ENCODE measurements at places on chromosomes 5 and 9. TPM values are rescaled to one million over a fixed set of nuclear protein-coding genes. Genes with fewer than 3 reads are reported as not detected.

DNA sequence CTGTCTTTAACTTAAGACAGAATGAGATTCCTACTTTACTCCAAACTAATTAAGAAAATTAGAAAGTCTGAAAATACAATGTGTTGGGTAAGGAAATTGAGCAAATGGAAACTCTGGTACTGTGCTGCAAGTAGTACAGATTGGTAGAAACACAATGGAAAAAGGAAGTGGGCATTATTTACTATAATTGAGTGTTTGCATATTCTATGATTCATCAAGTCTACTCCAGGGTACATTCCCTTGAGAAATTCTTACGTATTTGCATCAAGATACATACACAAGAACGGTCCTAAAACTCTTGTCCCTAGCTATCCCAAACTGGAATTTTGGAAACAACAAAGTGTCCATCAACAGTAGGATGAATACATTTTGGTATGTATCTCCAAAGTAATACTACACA lies 123.5 kb upstream of the TARS1 start:
- H3K4me3 ChIP-seq, result no peak overlapping the region
- no peaks in the 10 kb centered on the region for H3K4me1 ChIP-seq
- H3K27me3 ChIP-seq, result no peaks in the 10 kb centered on the region
- no peaks in the 10 kb centered on the region for H3K36me3 ChIP-seq

GRCh38 chr5:166695326-166695725 lies 1596.1 kb upstream of the WWC1 start:
- H3K36me3 ChIP-seq, result no peaks in the 10 kb centered on the region
- DNase-seq, result no peak
- no peak overlapping the region for H3K27ac ChIP-seq
- H3K4me3 ChIP-seq, result no peak overlapping the region
- no peaks in the 10 kb centered on the region for H3K4me1 ChIP-seq
- no peaks in the 10 kb centered on the region for H3K27me3 ChIP-seq

DNA sequence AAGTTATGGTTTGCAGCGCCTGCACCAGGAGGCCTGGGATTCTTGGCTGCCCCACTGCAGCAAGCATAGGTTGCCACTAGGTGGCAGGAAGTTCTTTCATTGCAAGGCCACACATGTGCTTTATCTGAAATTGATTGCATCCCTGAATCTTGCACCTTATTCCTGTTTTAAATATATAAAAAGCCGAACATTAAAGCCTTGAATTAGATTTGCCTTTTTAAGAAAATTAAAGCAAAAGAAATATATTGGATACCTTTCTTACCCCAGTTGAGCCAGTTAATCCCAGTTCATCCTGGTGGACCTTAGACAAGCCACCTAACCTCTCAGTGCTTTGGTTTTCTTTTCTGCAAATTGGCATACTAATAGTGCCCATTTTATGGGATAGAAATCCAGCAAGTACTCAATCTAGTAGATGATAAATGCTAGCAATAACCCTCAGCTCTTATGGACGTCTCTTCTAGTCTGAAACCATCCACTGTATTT lies 6.3 kb upstream of the TRMT10B start:
- H3K27me3 ChIP-seq, result no peaks in the 10 kb centered on the region
- H3K4me3 ChIP-seq, result no peak overlapping the region
- H3K36me3 ChIP-seq, result no peaks in the 10 kb centered on the region
- DNase-seq, result peak; percentile 30
- H3K27ac ChIP-seq, result no peak overlapping the region

GRCh38 chr9:126942399-126942798 lies 27.8 kb downstream of the RALGPS1 start:
- peaks cover 8% of the 10 kb centered on the region for H3K4me1 ChIP-seq
- H3K27ac ChIP-seq, result no peak overlapping the region

DNA sequence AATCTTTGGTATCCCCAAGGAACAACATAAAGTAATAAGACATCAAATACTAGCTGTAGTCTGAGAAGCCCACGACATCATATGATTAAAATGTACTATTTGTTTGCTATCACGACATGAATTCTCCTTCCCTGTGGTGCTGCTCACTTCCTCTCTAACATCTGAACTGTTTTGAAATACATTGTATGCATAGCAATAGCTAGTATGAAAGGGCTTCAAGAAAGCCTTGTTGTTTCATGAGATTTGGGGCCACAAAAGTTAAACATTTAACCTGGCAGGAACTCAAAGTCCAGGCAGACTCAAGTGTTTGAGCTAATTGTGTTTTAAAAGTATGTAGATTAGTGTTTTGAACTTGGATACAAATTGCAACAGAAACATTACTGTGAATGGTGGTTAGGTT lies 237.4 kb upstream of the PTGER4 start:
- H3K4me1 ChIP-seq, result peaks cover 5% of the 10 kb centered on the region
- H3K27me3 ChIP-seq, result no peaks in the 10 kb centered on the region
- H3K36me3 ChIP-seq, result no peaks in the 10 kb centered on the region
- DNase-seq, result no peak

Gene UBE2QL1
- 9.8 TPM for polyA plus RNA-seq

DNA sequence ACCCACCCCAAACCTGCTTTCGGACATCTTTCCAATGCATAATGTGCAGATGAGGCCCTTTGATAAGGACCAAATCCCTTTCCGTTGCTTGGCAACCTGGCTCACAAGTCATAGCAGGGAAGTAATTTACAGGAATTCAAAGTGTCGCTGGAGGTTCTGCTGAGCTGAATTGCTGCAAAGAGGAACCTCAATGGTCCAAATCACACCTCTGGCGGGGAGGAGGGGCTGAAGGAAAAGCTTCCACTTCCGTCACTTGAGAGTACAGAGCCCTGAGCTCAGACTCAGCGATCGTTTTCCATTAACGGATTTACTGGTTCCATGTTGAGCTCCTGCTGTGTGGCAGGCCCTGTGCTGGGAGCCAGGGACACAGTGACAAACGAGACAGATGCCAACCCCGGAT lies 99.3 kb downstream of the KCNIP1 start:
- no peak overlapping the region for H3K4me3 ChIP-seq
- no peaks in the 10 kb centered on the region for H3K27me3 ChIP-seq
- no peak overlapping the region for H3K27ac ChIP-seq
- no peak for DNase-seq

DNA sequence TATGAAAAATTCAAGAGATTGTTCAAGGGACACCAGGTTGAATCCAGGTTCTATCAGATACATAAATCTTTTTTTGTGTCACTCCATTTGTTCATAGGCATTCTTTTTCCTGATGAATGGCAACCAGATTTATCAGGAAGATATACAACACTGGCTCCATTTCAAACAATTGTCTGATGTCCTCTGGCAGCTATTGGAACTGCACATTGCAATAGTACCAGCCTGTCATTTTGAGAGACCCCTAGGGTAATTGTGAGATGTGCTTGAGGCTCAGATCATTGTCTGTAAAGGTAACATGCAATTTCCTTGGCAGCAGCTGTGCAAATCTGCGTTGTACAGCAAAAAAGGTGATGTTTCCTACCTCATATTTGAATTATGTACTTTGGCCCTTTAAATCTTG lies 25.9 kb downstream of the KCTD16 start:
- no peak for DNase-seq
- no peak overlapping the region for H3K27ac ChIP-seq
- H3K4me1 ChIP-seq, result no peaks in the 10 kb centered on the region
- H3K36me3 ChIP-seq, result no peaks in the 10 kb centered on the region
- no peaks in the 10 kb centered on the region for H3K27me3 ChIP-seq
- H3K4me3 ChIP-seq, result no peak overlapping the region

Gene ZNF618
- 0.59 TPM for polyA plus RNA-seq

DNA sequence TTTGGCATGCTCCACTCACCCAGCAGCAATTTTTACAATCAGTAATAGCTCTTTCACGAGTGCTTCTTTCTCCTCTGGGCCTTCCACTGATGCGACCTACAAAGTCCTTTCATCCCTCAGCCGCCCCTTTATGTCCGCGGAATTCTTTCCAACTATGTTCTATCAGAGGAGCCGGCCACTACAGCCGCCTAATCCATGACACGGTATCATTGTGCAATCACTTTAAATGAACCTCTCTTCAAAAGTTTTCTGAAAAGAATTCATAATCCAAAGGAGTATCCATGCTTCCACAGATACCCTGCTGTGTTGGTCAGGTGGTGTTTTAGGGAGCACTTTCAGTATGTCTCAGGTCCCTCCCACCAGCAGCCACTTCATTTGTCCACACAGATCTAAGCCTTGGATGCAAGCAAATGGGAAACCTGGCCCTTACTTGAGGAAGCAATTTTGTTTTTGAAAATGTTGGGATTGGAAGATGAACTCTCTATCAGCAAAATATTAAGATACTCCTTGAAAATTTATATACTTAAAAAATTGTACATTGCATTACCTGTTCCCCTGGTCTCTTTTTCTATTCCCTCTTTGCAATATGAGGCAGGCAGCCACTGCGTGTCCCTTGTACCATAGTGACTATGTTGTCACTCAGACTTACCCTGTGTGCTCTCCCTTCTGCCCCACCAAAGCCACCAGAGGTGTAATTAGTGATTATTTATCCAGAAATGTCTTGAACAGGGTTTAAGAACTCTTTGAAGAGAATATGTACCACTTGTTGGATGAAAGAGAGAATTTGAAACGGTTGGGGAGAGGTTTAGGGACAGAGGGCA lies 12.9 kb upstream of the MEF2C start:
- no peak for DNase-seq
- H3K4me1 ChIP-seq, result peaks cover 19% of the 10 kb centered on the region
- H3K36me3 ChIP-seq, result no peaks in the 10 kb centered on the region
- no peak overlapping the region for H3K4me3 ChIP-seq
- H3K27ac ChIP-seq, result no peak overlapping the region

DNA sequence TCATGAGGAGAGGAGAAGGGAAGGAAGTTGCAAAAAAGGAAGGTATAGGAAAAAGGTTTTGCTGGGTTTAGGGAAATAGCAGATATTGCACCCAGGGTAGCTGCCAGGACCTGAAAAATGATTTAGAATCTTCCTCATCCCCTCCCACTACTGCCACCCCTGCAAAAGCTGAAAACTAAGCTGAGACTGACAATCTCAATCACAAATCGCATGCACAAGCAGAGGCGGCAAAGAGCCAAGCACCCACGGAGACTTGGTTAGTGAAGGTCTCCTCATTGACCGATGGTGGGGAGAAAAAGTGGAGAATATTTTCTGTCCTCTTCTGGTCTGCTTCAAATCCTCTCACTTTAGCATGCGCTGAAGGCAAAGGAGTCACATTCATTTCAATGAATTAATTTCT lies 39.1 kb upstream of the PAM start:
- H3K27ac ChIP-seq, result no peak overlapping the region
- no peaks in the 10 kb centered on the region for H3K27me3 ChIP-seq
- H3K36me3 ChIP-seq, result no peaks in the 10 kb centered on the region
- no peak for DNase-seq

Gene RC3H2
- polyA plus RNA-seq, result 7.1 TPM

Gene RNF183
- not detected for polyA plus RNA-seq

DNA sequence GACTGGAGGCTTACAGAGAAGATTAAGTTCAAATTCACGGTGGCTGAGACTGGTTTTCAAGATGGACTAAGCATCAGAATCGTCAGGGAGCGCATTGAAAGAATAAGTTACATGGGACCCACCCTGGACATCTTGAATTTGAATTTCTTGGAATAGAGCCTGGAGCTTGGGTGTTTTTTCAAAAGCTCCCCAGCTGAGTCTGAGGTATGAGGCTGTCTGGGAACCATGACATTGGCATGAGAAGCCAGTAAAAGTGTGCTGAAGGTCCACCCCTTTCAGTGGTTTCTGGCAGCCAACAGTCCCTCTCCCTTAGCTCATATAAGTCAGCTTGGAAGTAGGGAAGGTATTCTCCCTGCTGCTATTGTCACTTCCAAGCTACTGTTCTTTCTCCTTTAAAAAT lies 97.8 kb downstream of the MAST4 start:
- no peak overlapping the region for H3K27ac ChIP-seq
- H3K4me1 ChIP-seq, result no peaks in the 10 kb centered on the region
- H3K36me3 ChIP-seq, result no peaks in the 10 kb centered on the region

DNA sequence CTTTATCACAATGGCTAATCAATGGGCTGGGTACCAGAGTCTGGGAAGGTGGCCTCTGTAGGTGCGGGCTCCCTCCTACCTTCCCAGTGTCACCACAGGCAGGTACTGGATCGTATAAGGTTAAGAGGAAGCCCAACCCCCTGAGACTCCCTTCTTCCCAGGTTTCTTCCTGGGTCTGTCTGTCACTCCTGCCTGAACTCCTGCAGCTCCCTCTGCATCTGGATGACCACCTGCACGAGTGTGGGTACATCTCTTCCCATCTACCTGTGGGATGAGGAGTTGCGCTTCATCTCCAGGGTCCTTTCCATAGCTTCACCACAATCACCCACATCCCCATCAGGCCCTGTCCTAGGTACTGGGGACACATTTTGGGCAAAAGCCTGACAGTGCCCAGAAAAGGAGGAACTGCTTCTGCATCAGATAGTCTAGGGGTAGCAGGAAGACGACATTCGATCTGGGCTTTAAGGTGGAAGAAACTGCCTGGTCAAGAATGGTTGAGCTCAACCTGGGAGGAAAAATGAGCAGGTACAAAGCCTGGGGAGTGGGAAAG lies 112.2 kb upstream of the ALDH1B1 start:
- H3K4me1 ChIP-seq, result no peaks in the 10 kb centered on the region
- no peaks in the 10 kb centered on the region for H3K27me3 ChIP-seq
- H3K36me3 ChIP-seq, result no peaks in the 10 kb centered on the region
- H3K27ac ChIP-seq, result no peak overlapping the region
- DNase-seq, result no peak

DNA sequence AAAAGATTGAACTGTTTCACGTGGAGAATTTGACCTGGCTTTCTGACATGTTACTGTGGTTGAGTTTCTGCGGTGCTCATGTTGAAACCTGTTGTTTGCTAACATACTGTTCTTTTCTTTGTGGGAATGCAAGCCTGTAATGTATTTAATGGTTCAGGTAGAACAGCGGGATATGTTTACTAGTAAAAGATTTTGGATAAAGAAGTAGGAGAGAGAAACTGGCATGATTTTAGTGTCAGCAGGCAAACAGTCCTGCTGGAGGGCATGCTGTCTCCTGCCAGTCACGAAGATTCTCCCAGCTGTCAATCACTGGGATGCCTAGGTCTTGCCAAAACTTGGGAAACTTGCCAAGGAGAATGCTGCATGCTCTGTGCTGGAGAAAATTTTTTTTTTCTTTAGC lies 263.5 kb downstream of the TAF11L14 start:
- no peak overlapping the region for H3K4me3 ChIP-seq
- no peak overlapping the region for H3K27ac ChIP-seq
- no peak for DNase-seq
- H3K36me3 ChIP-seq, result no peaks in the 10 kb centered on the region
- H3K4me1 ChIP-seq, result no peaks in the 10 kb centered on the region
- no peaks in the 10 kb centered on the region for H3K27me3 ChIP-seq

Data from heart right ventricle (tissue), 16 donors.